CD4-positive, alpha-beta T cell treated with Interferon gamma for 1 hour (primary cell): ENCODE measurements at places on chromosomes 4 and X.

- DNase-seq: no peak
Observed at GRCh38 chr4:80956421-80956820, 74.1 kb upstream of the BMP3 start.

GRCh38 chrX:3712870-3713224 is 602 bp downstream of the PRKX start:
- DNase-seq: no peak

DNA sequence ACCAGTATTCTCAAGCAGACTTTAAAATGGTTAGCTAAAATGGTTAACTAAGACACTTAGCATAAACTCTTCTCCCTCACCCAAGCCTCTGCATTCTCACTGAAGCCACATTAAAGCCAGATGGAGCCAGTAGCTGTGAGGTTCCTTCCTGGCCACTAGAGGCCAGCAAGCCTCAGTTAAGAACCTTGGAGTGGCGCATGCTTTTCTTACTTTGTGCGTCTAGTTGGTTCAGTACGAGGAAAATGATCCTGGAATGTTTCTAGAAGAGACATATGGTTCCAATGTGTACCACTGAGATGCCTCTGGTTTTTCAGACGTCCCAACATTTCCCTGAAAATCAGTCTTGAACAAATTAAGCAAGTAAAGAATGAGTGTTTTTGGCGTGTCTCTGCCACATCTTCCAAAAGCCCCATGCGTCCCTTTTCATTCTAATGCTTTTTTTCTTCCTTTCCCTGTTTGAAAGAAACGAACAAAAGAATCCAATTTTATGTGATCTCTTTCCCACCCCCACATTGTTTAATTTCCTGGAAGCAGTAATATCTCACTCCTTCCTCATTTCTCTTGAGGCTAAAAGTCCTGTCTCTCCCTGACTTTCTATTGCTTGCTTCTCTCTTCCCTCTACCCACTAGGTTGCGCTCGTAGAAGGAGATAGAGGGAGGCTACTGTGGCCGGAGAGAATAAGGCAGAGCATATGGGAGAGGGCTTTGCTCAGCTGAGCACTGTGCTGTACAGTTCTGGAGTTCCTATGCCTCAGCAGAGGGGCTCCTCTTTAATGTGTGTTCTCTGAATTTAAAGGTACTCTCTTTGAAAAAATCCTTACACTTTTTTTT is 82.9 kb upstream of the TAB3 start:
- DNase-seq: peak; percentile 14

GRCh38 chr4:143241892-143242291 is 57.2 kb downstream of the USP38 start:
- DNase-seq: no peak

GRCh38 chr4:167185465-167185864 is 48.8 kb downstream of the SPOCK3 start:
- DNase-seq: no peak

DNA sequence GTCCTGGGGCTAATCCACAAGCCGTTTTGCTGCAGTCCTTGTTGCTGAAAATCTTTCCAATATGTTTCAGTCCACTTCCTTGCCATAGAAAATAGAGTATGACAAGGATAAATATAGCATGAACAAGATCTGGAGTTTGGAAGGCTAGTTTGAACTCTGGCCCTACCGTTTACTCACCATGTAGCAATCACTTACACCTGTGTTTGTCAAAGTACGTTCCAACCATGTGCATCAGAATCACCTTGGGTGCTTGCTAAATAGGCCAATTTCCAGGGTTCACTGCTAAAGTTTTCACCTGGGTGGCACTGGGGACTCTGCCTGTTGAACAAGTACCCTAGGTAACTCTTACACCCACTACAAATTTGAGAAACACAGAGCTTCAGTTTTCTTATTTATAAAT is 188.9 kb downstream of the ENOX2 start:
- no peak for DNase-seq

DNA sequence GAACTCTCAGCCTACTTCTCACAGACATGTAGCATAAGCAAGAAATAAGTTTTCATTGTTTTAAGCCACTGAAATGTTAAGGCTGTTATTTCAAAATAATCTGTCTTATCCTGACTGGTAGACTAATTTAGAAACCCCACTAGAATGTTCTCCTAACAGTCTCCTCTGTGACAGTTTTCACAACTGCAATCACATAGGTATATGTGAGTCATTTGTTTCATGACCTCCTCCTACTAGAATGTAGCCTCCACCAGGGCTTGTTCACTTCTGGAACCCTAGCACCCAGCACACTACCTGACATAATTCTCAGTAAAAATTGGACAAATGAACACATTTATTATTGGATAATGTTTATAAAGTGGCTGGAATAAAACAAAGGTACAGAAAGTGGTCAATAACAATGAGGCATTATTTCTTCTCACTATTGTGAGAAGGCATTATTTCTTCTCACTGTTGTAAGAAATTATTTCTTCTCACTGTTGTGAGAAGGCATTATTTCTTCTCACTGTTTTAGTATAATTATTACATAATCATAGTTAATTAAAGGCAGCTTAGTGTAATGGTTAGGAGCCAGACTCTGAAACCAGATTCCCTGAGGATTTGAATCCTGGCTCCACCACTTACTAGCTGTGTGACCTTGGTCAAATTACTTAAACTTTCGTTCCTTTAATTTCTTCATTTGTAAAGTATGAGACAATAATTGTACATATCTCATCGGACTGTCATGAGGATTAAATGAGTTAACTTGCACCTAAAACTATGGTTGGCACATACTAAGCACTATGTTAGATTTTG is 251.5 kb downstream of the RASL11B start:
- DNase-seq: no peak
